SK-N-SH (cell line): ENCODE measurements at places on chromosomes 16 and 17.

GRCh38 chr16:87809150-87809902, 43.5 kb upstream of the KLHDC4 start:
- H3K27ac ChIP-seq, result no peak overlapping the region
- no peak overlapping the region for H3K4me3 ChIP-seq
- H3K27me3 ChIP-seq, result no peaks in the 10 kb centered on the region

DNA sequence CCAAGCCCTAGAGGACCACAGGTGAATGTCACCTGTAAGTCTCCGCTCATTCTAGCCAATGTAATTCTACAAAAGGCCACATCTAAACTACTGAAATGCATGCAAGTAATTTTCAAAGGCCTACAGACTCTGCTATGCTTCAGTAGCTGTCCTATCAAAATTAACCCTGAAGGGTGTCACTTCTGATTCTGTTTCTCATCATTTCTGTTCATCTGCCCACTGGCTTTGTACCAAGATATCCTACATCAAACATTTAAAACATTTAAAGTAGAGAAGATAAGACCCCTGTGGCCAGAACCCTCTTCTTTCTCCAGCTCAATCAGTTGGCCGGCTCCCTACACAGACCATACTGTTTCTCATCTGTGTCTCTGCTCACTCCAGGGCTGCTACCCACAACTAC, 21.5 kb downstream of the PHF12 start:
- H3K36me3 ChIP-seq, result peaks cover 21% of the 10 kb centered on the region
- H3K4me1 ChIP-seq, result peaks cover 16% of the 10 kb centered on the region; the same call in 1 of the 2 replicates
- DNase-seq, result peak; percentile 40
- H3K4me3 ChIP-seq, result no peak overlapping the region

- no peak overlapping the region for H3K27ac ChIP-seq
- DNase-seq, result no peak
- no peak overlapping the region for H3K4me3 ChIP-seq
- H3K4me1 ChIP-seq, result no peaks in the 10 kb centered on the region
Observed at GRCh38 chr16:85527042-85527766, 85.9 kb upstream of the GSE1 start.

DNA sequence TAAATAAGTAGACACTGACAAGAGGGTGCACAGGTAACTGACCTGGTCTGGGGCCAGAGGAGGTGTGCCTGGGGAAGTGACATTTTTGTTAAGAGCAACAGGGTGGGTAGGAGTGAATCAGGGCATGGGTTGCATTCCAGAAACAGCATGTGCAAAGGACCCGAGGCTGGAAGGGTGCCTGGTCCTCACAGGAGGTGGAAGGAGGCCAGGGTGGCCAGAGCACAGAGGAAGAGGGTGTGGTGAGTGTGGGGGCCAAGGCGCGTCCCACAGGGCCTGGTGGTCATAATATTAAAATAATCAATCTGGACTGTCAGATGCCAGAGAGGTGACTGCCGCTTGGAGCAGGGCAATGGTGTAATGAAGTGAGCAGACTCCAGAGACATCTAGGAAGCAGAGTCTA, 14.3 kb downstream of the ARHGAP23 start:
- H3K4me1 ChIP-seq, result no peaks in the 10 kb centered on the region; the same call in 1 of the 2 replicates
- H3K36me3 ChIP-seq, result peaks cover 8% of the 10 kb centered on the region
- no peak overlapping the region for H3K27ac ChIP-seq

- no peaks in the 10 kb centered on the region for H3K36me3 ChIP-seq
- no peak overlapping the region for H3K4me3 ChIP-seq
- DNase-seq, result no peak
- no peaks in the 10 kb centered on the region for H3K4me1 ChIP-seq
- H3K27me3 ChIP-seq, result no peaks in the 10 kb centered on the region
Observed at GRCh38 chr16:79363035-79363434, 237.5 kb downstream of the MAF start.

- no peak for DNase-seq
- peak overlapping the region; percentile 87 for H3K27ac ChIP-seq
Observed at GRCh38 chr17:69869667-69870066, 205.4 kb upstream of the KCNJ16 start.

DNA sequence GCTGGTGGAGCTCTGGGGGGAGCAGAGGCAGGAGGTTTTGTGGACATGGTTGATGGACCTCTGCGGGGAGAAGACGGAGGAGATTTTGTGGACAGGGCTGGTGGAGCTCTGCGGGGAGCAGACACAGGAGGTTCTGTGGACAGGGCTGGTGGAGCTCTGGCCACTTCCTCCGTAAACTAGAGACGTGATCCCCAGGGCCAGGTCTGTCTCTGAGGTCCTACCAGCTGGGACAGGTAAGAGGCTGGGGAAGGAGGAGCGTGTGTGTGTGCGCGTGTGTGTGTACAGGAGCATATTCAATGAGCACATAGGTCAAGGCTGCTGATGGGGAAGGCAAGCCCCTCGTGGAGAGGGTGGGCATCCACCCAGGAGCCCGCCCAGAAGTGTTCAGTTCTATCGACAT, 20.6 kb downstream of the RPH3AL start:
- H3K36me3 ChIP-seq, result no peaks in the 10 kb centered on the region
- H3K27ac ChIP-seq, result no peak overlapping the region
- no peaks in the 10 kb centered on the region for H3K27me3 ChIP-seq
- no peaks in the 10 kb centered on the region for H3K4me1 ChIP-seq
- no peak for DNase-seq

DNA sequence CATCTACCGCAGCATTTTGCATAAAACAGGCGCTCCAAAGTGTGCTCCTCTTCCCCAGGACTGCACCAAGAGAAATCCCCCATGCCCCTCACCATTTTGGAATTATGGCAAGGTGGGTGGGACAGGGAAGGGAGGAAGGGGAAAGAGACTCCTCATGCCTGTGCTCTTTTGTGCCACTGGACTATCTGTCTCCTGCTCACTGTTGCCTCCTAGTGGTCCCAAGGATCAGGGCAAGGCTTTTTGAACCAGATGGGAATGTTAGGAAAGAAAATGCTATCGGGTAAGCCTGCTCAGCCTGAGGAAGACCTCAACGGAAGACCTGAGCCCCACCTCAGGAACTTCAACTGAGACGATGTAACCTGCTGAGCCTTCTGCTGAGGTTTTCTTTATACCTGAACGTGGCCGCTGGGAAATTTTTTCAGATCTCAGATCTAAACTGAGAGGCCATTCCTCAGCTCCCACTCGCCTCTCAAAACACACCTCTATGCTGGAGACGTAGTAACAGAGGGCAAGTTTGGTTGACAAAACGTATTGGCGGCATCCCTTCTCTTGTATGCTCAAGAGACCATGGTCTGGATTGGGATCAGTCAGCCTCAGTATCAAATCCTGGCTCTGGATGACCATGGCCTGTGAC, 58.3 kb downstream of the SPACA3 start:
- peak; percentile 61 for DNase-seq
- H3K36me3 ChIP-seq, result no peaks in the 10 kb centered on the region
- no peaks in the 10 kb centered on the region for H3K4me1 ChIP-seq
- peak overlapping the region; percentile 36; the same call in 1 of the 2 replicates for H3K4me3 ChIP-seq
- no peaks in the 10 kb centered on the region for H3K27me3 ChIP-seq

DNA sequence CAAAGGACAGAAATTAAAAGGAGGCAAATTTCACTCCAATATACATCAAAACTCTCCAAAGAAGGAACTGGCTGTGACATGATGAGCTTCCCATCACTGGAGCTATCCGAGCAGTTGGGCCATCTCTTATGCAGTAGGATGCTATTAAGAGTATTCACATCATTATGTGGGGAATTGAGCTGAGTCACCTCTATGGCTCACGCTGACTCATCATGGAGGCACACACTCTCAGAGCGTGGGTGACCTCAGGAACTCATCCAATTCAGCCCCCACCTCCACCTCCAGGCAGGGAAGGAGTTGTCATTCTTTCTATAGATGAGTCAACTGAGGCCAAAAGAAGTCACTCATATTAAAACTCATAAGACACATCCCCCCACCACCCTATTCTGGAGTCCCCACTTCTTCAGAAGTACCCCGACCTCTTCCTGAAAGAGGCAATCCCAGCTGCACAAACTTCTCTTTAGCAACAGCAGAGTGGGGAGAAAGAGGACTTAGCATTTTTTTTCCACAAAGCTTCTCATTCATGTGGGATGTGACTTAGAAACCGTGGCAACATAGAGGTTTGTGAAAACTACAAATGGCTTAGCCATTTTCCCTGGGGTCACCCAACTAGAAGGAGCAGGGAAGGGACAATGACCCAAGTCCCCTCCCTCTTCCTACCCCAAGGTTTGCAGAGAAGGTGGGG, 32.5 kb downstream of the ABCC12 start:
- H3K27ac ChIP-seq, result peak overlapping the region; percentile 98
- H3K4me3 ChIP-seq, result no peak overlapping the region
- no peaks in the 10 kb centered on the region for H3K36me3 ChIP-seq
- DNase-seq, result no peak
